HuH-7 (cell line): ENCODE measurements at places on chromosomes 2 and 18.

DNA sequence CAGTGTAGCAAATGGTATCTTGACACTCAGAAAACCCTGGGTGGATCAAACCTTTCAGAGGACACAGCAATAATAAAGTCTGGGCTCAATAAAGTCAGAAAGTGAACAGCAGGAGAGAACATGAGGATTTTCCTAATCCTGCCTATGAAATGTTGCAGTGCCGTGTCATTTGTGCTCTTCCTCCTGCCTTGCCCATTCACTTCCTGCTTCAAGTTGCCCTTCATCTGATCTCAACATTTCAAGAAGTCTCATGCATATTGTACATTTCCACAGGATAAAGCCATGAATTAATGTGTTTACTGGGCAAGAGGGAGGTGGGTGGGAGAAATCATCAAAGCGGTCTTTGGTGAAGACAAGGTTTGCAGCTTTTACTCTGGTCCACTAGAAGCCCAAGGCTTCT is 51.1 kb upstream of the STPG4 start:
- no peak for DNase-seq

- no peak for DNase-seq
These were observed 12.9 kb upstream of the GLI2 start for GRCh38 chr2:120722568-120723421.

- no peak for DNase-seq
These were observed 80.9 kb downstream of the ZEB2 start for GRCh38 chr2:144438801-144439631.

DNA sequence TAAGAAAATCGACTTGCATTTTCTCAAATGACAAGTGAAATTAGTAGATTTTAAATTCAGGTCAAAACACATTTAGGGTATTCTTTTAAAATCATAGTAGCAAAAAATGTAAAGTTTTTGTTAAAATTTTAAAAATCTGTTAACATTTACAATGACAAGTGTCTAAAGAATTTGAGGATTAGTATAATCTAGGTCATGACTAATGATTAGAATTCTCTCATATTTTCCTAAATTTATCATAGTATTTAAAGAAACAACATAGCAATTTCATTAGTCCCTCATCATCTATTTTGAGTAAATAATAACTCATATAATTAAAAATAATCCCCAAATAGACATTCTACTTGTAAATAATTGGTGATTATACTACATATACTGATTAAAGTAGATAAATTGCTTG is 23.6 kb downstream of the THUMPD2 start:
- no peak for DNase-seq

- DNase-seq, result peak; percentile 42
These were observed 2.3 kb downstream of the MSL3B start for GRCh38 chr2:233865838-233866237.

- no peak for DNase-seq
These were observed 25.6 kb upstream of the PRLH start for GRCh38 chr2:237540823-237541222.

DNA sequence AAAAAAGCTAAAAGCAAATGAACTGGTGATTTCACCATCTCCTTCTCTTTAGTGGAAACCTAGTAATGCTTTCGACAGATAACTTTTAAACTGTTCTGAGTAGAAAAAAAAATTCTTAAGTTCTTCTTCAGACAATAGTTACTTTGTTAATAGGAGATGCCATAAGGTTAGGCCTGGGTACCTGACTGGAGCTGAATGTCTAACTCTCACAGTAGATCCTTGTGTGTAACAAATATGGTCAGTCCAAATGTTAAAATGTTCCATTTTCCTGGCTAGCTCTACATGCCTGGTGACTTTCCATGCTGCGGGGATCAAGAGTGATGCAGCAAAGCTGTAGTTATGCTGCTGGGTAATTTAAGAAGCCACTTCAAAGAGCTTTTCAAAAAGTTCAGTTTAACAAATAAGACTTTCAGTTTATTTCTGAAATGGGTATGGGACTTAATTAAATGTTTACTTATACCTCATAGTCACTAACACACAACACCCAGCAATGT is 264.0 kb upstream of the SESTD1 start:
- no peak for DNase-seq

DNA sequence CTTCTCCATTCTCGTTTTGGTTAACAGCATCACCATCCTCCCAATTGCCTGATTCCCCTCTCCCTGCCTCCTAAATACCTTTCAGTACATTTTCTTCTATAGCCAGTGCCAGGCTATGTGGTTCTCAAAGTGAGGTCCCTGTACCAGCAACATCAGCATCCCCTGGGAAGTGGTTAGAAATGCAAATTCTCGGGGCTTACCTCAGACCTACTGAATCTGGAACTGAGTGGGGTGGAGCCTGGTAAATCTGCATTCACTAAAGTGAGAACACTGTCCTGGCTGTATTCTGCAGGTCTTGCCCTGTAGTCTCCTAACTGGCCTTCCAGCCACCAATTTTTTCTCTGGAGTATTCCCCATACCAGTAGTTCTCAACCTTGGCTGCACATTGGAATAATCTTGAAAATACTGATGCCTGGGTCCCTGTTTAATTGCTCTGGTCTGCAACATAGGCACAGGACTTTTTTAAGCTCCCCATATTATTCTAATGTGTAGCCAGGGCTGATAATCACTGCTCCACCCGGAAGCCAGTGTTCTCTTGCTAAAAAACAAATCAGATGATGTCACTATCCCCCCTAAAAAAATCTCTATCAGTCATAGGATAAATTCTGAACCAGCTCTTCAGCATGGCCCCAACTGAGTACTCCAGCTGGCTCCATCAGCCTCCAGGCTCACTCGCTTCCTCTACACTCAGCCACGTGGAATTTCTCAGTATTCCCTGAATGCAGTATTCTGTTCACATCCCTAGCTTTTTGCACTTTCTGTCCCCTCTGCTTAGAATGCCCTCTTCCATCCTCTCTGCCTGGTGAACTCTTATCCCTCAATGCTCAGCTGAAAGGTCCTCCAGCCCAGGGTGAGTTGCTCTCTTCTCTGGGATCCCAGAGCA is 98.4 kb downstream of the CDK15 start:
- no peak for DNase-seq

- DNase-seq, result no peak
These were observed 294.3 kb downstream of the KCNJ3 start for GRCh38 chr2:154992826-154993225.

- DNase-seq, result no peak
These were observed 16.9 kb upstream of the CD28 start for GRCh38 chr2:203689426-203690116.

DNA sequence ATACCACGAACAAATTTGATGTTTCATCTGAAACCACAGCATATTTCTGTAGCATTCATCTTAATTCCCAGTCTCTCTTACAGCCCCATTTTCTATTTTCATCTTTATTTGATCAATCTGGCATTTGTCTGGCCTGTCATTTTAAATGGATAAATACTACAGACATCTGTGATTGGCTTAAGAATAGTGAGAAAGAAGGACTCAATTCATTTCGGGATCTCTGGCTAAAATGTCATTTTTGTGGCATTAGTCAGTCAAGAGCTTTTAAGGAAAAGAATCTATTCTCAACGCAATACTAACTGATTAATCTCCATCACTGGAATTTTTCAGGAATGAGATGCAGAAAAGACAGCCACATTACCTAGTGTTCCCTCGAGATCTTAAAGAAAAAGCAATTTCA is 585.9 kb downstream of the IRS1 start:
- no peak for DNase-seq

- no peak for DNase-seq
These were observed 188.7 kb upstream of the ZEB2 start for GRCh38 chr2:144708626-144709025.

GRCh38 chr2:56589835-56590234 is 406.0 kb downstream of the CCDC85A start:
- no peak for DNase-seq

DNA sequence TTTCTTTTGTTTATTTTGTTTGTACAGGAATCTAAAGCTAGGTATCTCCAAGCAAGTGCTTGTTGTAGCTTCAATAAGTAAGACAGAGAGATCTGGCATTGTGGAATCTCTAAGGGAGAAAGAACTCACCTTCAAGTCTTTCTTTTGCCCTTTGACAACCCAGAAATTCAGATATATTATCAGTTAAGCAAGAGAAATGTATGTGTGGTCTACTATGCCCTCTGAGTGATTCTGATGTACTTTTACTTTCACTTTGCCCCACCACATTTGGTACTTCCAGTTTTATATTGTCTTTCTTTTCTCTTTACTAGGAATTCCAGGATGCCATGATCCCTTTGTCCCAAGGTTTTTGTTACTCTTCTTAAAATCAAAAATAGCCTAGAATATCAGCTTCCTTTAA is 259.6 kb upstream of the PIK3C3 start:
- no peak for DNase-seq

DNA sequence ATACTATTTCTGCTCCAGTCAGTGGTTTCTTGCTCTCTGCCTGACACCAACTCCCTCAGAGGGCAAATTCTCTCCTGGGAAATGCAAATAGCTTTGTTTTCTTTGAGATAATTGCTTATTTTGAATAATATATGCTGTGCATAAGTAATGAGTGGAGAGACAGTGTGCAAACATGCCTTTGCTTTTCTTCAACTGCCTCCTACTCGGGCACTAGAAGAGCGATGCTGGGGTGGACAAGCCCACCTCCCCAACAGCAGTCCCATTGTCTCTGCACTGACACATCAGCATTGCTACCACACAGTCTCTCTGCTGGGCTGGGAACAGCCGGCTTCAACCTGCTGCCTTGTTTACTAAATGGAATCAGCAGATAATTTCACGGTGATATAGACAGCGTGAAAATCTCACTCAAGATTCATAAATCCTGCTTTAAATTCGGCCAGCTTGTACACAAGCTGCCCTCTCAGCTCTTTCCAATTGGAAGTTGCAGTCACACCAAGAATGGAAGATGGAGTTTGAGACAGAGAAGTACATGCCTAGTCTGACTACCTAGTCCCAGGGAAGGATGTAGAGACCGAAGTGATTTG is 694.5 kb downstream of the TDRD15 start:
- no peak for DNase-seq

DNA sequence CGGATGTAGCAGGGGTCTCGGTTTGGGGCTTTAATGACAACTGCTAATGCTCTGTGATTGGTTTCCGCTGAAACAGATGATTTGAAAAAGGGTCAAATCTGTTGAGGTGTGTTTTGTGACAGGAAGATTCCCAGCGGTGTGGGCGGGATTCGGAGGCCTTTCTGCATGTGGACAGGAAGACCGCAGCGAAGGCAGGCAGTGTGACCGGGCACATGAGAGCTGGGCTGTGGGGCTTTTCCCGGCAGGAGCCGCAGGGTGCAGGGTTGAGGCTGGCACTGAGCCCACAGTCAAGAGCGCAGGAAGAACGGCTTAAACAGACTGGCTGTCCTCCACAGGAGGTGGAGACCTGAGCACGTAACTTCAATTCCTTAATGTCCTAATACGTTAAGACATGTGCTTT is 180.0 kb upstream of the TPO start:
- no peak for DNase-seq

DNA sequence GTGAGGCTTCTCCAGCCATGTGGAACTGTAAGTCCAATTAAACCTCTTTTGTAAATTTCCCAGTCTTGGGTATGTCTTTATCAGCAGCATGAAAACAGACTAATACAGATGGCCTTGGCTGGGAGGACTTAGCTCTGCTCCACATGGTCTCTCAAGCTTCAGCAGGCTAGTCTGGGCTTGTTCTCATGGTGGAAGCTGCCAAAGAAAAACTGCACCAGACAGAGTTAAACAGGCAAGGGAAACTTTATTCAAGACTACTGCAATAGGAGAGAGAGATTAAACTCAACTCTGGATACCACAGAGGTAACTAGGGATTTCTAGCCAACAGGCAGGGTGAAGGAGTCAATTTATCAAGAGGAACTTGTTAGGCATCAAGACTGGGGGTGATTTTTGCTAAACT is 142.1 kb downstream of the CABLES1 start:
- DNase-seq, result no peak

- DNase-seq, result no peak
These were observed 68.2 kb upstream of the MBOAT2 start for GRCh38 chr2:9071584-9072124.

- DNase-seq, result no peak
These were observed 770 bp downstream of the LYPD6B start for GRCh38 chr2:149039213-149039724.

DNA sequence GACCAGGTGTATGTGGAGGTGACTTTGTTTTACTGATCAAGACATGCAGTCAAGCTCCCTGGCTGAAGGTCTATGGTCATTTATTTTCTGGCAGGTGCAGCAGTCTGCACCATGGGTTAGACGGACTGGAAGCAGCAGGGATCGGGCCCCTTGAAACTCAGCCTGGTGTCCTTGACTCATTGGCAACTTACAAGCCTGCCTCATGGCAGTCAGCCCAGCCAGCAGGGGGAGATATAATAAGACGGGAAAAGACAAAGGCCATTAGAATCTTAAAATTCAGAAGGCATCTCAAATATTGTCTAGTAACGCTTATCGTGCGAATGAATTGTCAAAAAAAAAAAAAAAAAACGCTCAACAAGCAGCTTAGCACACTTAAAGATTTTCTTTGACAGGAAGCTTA is 308.2 kb downstream of the EN1 start:
- peak; percentile 9 for DNase-seq

DNA sequence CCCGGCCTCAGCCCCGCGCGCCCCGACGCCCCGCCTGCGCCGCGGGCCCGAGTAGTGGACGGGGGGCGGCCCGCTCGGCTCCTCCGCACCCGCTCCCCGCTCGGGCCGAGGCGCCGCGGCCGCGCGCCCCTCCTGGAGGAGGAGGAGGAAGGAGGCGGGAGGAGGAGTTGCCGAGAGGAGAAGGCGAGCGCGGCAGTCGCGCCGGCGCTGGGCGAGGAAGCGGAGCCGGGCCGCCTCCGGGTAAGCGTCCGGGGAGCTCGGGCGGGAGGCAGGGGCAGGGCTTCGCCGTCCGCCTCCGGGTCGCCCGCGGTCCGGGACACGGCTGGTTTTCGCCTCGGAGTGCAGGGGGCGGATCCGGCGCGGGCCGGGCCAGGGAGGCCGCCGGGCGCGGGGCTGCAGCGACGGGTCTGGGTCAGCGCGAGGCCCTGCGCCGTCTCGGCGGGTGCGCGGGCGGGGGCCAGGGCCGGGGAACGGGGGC is at the start of gene SOCS6:
Gene SOCS6, plus strand, starts transcription at position 195 of the 478 bp plus-strand sequence. CDS start 35,624 bp downstream, outside the sequence.
- DNase-seq, result no peak

DNA sequence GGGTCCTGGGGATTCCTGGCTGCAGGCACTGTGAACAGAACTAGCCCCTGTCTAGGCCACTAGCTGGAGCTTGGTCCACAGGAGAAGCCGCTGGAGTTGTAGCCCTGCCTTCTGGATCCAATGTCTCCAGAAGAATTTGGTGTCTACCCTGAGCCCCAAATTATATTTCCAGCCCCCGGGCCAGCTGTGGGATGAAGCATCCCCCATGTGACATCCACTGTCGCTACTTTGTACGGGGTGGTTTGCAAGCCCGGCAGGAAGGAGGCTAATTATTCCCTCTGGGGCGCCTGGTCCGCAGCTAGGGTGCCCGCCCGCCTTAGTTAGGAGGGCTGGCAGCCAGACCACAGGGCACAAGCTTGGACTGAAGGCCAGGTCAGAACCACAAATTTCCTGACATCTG is 106.5 kb downstream of the SMAD7 start:
- no peak for DNase-seq

GRCh38 chr2:119383410-119384140 is 16.8 kb downstream of the DBI start:
- DNase-seq, result no peak

GRCh38 chr2:239970004-239970623 is 55.0 kb downstream of the NDUFA10 start:
- DNase-seq, result no peak

GRCh38 chr2:55236992-55237543 is 4.6 kb downstream of the RPS27A start:
- DNase-seq, result no peak

- no peak for DNase-seq
These were observed 22.9 kb downstream of the APCDD1 start for GRCh38 chr18:10477121-10477862.

GRCh38 chr18:23967321-23968089 is 47.0 kb upstream of the TTC39C start:
- no peak for DNase-seq

GRCh38 chr18:7020995-7021777 is 96.4 kb downstream of the LAMA1 start:
- no peak for DNase-seq
